ENCODE measurements at places on chromosomes 12 and 14.

- DNase-seq: no peak
Measured at GRCh38 chr14:56145965-56146364, 27.8 kb downstream of the PELI2 start.

DNA sequence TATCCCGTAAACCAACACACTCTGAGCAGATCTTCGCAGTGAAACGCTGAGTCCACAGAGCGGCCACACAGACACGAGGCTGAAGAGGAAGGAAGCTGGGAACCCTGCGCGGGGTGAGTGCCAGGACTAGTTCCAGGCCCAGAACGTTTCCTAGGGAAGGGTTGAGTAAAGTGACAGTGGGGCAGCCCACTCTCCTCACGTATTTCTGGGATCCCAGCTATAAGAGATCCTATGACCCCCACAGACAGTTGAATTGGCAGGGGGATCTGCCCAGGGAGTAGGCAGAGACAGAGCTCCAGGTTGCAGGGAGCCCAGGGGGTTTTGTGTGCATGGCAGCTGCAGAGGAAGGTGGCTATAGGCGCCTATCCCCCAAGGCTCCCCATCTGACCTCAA, 51.1 kb downstream of the GTF2A1 start:
- DNase-seq: no peak

DNA sequence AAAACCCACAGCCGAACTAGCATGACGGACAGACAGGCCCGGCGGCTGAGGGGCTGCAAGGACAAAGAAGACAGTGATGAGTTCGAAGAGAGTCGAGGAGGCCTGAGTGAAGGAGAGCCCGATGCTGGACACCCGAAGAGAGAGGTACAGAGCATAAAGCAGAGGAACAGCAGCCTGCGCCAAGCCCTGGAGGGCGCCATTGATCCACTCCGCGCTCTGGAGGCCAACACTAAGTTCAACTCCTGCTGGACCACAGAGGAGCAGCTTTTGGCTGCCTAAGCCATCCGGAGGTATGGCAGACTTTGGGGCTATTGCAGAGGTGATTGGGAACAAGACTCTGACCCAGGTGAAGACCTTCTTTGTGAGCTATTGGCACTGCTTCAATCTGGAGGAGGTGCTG, 7.8 kb upstream of the PLXNC1 start:
- DNase-seq: no peak

- DNase-seq: no peak
Measured at GRCh38 chr12:104133321-104133720, 4.7 kb downstream of the NFYB start.

DNA sequence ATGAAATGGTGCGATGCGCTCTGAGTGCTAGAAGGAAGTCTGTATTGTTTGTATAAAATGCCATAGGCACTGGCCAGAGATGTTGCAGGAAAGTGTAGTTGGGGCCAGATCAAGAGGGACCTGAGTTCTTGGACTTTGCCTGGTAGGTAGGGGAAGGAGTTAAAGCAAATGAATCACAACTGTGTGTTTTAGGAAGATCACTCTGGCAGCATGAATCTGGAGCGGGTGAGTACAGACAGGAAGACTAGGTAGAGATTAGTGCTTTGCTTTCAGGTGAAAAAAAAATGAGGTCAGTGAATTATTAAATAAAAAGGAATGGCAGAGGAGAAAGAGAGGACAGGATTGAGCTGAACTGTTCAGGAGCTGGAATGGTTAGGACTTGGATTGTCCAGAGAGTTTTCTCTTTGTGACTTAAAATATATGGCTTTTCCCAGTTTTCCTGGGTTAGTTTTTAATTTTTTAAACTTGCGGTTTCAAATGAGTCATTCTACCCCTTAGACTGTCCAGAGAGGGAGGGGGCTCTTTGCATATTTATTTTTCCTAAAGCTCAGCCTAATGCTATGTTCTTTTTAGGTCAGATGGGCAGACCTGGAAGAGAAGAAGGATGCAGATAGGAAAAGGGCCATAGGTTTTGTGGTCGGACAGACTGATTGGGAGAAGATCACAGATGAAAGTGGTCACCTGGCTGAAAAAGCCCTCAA, 41.1 kb downstream of the PROX2 start:
- DNase-seq: no peak

GRCh38 chr12:68900241-68900640, 32.7 kb downstream of the CPM start:
- DNase-seq: no peak

DNA sequence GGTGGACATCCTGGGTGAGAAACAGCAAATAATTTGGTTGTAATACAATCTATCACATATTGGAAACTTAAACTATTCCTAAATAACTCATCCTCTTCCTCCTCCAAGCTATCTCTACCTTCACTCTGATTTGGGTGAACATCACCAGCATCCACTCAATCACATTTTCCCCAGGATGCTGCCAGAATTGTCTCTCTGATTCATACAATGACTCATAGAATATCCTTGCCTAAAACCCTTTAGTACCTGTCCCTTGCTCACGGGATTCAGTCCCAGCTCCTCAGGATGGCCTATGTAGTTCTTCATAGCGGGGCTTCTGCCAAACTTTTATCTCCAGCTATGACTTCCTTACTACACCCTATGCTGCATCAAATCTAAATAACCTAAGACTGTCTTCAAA, 146.8 kb downstream of the EMP1 start:
- no peak for DNase-seq

GRCh38 chr14:28375295-28375694, 391.3 kb upstream of the FOXG1 start:
- DNase-seq: no peak

DNA sequence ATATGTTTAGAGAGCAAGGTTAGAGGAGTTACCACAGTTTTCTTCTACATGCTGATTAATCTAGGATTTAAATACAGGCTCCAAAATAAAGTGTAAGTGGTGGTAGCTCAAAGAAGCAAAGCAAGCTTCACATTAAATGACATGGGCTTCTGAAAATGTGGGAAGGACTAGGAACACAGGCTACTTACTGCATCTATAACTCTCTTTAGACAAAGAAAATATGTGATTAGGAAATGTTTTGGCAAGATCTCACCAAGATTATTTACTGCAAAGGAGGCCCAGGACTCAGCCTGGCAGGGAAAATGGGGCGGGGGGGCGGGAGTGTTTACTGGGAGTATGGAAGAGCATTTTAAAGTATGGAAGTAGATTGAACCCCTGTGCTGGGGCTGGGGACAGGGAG, 39.4 kb downstream of the ETV6 start:
- no peak for DNase-seq

DNA sequence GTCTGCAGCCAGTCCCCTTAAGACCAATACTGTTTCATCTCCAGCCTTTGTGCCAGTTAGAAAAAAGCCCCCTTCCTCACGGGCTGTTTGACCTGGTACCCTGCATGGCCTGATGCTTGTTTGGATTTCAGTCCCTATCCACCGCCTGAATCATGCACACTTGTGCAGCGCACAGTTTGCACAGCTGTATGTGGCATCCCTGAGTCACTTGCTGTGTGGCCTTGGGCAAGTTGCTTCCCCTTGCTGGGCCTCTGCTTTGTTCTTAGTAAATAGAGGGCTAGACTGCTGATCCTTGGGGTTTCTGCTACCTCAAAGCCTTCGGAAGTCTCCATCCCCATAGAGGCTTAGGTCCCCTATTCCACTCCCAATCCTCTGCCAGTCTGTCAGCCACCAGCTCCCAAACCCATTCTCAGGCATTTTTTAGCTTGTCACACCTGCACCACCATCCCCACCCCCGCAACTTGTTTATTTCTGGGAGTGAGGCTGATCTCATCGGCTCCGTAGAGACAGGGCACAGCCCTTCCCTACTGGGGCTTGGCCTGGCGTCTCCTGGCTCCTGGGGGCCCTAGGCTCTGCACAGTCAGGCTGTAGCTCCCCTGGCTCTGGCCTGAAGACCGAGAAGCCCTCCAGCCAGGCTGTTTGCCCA, 8.8 kb downstream of the KRT80 start:
- no peak for DNase-seq

- DNase-seq: no peak
Measured at GRCh38 chr12:64243809-64244208, 21.7 kb upstream of the KICS2 start.

- DNase-seq: no peak
Measured at GRCh38 chr14:61331992-61332657, 10.7 kb downstream of the PRKCH start.

DNA sequence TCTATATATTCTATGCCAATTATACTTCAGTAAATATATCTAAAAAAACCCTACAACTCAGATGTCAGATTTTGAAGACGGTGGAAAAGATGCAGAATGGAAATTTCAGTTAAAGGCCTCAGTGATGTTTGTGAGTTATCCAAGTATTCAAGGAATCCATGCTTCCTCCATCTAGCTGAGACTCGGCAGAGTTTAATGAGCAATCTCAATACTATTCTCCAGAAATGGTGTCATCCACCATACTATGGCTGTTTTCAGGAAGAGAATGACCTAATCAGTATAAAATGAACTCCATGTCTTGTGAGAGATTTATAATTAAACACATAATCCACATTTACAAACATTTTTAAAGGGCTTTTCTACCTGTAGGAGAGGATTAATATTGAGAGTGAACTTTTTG, 66.0 kb downstream of the KLHL28 start:
- no peak for DNase-seq
